SHP77 treated with DMSO at 0.1 percent for 48 hours (cell line): ENCODE measurements at places on chromosomes 16 and 17.

- DNase-seq = no peak
These were observed 582.9 kb upstream of the RBFOX1 start for GRCh38 chr16:6749698-6750097.

DNA sequence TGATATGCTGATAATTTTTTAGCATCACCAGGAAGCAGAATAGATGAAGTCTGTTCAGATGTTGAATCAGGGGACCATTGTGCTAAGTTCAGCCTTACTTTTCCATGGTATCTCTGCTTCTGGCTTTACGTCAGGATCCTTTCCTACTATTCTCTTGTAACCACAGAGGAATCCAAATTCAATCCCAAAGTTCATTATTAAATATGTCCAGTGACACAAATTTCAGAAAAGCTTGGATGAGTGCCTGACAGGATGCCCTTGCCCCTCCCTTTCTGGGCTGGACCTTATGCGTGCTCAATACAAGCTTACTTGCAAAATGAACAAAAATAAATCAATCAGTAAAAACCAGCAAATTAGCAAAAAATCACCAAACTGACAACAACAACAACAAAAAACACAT is 37.6 kb upstream of the ADORA2B start:
- no peak for DNase-seq

- DNase-seq = no peak
These were observed 3.2 kb downstream of the MED31 start for GRCh38 chr17:6648181-6648580.

- no peak for DNase-seq
These were observed 23.5 kb downstream of the DNASE1 start for GRCh38 chr16:3677994-3678393.

- no peak for DNase-seq
These were observed 140.6 kb downstream of the CLEC16A start for GRCh38 chr16:11084876-11085485.

DNA sequence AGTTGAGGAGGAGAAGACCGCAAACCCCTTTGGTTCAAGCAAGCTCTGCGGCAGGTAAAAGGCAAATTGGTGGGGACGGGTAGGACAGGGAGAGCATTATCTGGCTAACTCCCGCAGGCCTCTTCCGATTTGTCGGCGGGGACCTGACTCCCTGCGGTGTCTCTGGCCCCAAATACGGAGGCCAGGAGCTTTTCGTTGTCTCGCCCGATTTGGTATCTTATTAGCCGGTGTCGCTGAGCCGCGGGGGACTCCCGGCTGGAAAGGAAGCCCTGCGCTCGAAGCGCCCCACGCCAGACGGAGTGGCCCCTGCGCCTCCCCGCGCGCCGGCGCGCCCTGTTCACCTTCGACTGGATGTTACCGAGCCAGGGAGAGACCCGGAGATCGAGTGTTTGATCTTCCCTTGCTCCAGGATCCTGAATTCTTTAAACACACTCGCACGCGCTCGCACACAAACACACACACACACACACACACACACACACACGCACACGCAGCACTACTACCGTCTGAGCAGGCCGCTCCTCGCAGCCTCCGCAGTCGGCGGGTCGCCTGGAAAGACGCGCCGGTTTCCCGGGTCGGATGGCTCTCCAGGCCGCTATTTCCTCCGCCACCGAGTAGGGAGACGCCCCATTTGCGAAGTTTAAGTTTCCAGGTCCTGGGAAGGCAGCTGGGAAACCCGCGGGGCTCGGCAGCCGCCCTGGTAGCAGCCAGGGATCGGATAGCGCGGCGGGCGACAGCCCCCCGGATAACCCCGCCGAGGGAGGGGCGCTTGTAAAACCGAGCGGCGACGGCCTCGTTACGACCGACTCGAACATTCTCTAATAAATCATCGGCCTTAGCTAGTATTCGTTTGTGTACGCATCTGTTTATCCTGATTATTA is 3.3 kb downstream of the PRAC1 start:
- no peak for DNase-seq

DNA sequence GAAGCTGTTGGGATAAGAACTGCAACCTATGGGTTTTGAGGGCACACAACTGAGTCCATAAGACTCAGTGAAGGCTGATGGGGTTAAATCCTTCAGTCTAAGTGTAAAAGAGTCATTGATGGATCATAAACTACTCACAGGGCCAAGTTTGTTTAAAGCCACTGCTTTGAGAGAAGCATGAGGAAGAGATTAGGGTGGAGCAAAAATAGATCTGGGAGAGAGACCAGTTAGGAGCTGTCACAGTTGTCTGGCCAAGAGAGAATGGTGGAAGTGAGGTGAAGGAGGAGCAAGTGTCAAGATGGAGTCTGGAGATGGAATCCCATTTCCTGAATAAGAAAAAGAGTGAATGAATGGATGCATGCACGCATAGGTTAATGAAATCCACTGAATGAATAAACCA is 379.1 kb upstream of the CDH11 start:
- DNase-seq = no peak

DNA sequence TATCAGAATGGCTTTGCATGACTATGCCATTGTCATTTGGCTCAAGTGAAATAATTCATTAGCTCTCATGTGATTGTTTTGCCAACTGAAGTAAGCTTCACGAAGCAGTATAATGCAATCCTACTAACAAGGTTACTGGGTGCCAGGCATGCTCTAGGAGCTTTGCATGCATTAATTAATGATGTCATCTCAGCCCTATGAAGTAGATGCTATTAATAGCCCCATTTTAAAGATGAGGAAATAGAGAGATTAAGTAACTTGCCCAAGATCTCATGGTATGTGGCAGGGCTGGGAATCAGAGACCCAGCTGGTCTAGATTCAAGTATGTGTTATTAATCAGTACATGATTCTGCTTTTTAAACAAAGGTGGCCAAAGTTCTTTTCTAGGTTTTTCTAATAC is 14.1 kb downstream of the KRT39 start:
- DNase-seq = no peak

DNA sequence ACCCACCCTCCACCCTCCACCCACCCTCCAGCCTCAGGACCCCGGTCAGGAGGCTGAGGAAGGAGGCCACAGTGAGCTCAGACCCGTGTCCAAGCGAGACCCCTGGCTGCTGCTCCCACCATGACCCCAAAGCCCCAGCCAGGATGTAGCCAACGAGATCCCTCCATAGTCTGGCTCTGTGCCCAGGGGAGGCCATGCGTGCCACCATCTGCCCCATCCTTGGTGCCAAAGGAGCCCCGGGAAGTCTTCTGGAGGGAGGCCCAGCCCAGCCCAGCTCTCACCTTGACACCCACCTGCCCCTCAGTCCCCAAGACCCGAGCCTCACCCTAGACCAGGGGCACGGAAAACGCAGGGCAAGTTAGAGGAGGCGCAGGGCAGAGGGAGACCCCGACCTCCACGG is 34.2 kb downstream of the PIEZO1 start:
- DNase-seq = no peak

GRCh38 chr17:43170140-43170765 is 761 bp upstream of the NBR1 start:
- DNase-seq = peak; percentile 96

DNA sequence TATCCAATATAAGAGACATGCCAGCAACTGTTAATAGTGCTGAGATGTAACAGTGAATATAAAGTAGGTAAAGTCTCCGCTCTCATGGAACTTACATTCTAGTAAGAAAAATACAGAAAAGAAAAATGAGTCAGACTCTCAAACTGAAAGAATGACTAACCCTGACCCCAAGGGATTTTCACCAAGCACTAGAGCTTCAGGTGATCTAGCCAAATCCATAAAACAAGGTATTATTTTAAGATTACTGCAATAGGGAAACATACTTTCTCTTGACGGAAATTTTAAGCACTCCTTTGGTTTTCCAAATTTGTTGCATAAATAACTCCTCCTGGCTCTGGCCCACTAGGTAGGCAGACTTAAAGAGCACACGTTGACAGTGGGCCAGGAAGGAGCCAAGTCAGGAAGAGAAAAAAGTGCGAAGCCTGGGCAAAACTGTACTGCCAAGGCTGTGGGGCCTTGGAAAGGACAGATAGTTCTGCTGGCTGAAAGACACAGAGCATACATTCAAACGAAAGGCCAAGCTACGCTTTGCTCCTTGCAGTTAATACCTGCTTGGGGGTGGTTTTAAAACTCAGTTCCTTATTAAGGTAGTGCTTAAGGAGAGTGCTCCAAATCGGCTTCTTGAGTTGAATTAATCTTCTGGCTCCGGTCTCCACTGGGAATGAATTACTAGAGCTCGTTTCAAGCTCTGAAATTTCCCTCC is 1.4 kb downstream of the GOT2 start:
- DNase-seq = no peak

GRCh38 chr17:43982171-43982570 is 22.3 kb upstream of the NAGS start:
- DNase-seq = no peak

GRCh38 chr16:28133666-28134065 is 70.2 kb upstream of the GSG1L start:
- no peak for DNase-seq

GRCh38 chr16:30137897-30138296 is 14.9 kb upstream of the MAPK3 start:
- no peak for DNase-seq

GRCh38 chr16:89201439-89202377 is 1.4 kb upstream of the SLC22A31 start:
- DNase-seq = no peak

DNA sequence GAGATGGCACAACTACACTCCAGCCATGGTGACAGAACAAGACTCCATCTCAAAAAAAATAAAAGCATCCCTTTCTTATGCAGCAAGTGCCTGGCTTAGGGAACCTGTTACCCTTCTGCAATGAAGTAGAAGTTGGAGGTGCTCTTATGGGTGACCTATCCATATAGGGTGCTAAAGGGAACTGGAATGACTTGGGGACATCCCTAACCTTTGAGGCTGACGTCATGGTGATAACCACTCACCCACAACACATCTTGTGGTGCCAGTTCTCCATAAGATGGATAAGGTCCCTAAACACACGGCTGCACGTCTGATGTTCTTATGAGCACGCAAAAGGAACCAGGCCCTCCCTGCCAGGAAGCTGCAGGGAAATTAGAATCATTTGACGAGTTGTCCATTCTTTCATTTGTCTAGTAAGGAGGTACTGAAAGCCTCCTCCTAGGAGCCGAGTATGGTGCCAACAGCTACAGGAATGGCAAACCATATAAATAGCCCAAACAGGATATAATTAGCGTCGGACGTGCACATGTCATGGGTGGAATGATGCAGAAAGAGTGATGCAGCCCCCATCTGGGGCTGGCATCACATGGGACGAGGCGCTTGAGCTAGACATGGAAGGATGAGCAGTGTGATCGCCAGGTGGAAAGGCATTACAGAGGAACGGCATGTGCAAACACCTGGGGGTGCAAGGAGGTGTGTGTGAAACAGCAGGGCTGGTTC is 52.5 kb downstream of the ARHGAP27 start:
- no peak for DNase-seq

DNA sequence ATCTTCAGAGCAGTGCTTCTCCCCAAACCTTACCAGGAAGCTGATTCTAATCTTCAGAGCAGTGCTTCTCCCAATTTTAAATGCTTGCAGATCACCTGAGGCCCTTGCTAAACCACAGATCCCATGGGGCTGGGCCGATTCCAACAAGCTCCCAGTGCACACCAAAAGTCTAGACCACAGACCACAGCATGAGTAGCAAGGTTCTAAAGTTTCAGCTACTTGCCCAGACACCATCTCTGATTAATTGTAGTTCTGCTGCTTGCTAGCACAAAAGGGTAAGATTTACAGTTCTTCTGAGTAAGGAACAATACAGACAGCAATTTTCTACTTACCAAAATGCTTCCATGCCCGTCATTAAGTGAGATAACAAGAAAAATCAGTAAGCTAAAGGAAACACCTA is 12.2 kb downstream of the CLEC3A start:
- DNase-seq = no peak

DNA sequence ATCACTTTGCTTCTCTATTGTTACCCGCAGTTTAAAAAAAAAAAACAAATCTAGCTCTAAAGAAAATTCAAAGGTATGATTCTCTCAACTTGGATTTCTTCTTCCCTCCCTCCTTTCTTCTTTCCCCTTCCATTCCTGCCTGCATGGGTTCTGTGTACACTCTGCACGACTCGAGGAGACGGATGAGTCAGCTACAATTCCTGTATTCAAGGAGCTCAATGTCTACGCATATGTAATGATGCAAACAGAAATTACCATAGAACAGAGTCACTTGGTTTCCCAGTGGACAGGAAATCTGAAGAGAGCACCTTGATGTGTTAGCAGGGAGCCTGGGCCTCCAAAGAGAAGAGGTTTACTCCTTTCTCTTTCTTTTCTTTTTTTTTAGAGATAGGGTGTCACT is 92.3 kb downstream of the VPS53 start:
- DNase-seq = no peak

DNA sequence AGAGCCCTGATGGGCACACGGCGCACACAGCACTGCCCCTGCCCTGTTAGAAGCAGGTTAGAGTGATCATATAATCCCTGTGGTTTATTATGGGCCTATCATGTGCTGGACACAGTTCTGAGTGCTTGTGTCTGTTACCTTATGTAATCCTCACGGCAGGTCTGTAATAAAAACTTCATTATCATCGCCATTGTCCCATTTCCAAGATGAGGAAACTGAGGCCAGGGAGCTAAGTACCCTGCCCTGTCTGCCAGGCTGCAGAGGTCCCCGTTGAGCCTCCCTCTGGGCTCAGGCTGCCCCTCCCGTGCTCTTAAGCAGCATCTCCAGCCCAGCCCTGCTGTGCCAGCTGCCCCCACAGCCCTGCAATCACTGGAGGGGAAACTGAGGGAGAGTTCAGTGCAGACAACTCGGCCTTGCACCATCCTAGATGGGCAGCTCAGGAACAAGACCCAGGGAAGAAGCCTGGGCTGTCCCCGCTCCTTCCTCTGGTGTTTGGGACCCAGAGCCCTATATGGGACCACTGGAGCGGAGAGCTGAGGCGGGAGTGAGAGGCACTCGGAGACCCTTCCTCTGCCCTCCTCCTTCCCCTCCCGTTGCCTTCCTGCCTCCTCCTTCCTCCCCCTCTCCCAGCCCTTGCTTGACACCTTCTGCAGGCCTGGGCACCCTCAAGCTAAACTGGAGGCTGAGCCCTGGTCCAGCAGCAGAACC is 42.0 kb downstream of the WNT3 start:
- no peak for DNase-seq

DNA sequence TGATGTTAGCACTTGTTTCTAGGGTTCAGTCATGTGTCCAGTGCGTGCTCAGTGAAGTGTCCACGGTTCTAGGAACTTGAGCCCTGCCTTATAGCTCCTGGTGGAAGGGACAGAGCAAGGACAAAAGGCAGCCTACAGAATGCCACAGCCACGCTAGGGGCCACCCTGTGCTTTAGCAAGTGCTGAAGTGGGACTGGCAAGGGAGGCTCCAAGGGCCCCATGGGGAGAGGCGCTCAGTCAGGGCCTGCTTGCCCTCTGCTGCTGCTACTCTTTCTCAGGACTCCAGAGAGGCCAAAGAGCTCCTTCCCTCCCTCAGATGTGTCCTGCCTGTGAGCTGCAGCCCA is 6.8 kb downstream of the NT5C start:
- DNase-seq = no peak

- no peak for DNase-seq
These were observed 27.3 kb downstream of the CIBAR2 start for GRCh38 chr16:85084841-85085510.

DNA sequence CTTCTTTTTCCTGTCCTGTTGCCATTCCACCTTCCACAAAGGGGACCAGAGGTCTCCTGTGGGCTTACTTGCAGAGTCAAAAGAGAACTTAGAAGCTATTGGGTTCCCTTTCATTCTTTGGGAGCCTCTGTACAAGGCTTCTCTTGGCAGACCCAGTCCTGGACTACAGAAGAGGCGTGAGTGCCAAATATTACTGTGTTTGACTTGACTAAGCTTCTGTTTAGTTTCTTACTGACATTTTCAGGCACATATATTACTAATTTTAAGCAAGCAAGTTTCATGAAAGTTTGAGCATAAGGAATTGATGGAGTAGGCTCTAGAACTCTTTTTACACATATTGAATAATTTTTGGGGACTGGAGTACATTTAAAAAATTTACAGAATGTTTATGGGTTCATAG is 254.4 kb downstream of the HAPSTR1 start:
- DNase-seq = no peak
